Left ventricle myocardium inferior (tissue), 1 donor: ENCODE measurements at places on chromosomes 4 and X. TPM values are rescaled to one million over a fixed set of nuclear protein-coding genes. Genes with fewer than 3 reads are reported as not detected.

FGFR3 gene
- 3.5 TPM for total RNA-seq

SOWAHD gene
- 0.33 TPM for total RNA-seq

HSD17B13 gene
- 0.08 TPM for total RNA-seq

MAGEB2 gene
- not detected for total RNA-seq

TMEM185A gene
- total RNA-seq, result 42.2 TPM

GYPA gene
- total RNA-seq, result not detected

GJB1 gene
- not detected for total RNA-seq

MMRN1 gene
- 2.4 TPM for total RNA-seq

NWD2 gene
- not detected for total RNA-seq

CDX4 gene
- not detected for total RNA-seq

GRCh38 chr4:95181243-95181995, 367.4 kb downstream of the UNC5C start:
- DNase-seq, result no peak

GRCh38 chrX:5549512-5549911, 679.2 kb downstream of the NLGN4X start:
- DNase-seq, result no peak

- DNase-seq, result no peak
Observed at GRCh38 chr4:54169176-54169575, 59.9 kb upstream of the PDGFRA start.

DNA sequence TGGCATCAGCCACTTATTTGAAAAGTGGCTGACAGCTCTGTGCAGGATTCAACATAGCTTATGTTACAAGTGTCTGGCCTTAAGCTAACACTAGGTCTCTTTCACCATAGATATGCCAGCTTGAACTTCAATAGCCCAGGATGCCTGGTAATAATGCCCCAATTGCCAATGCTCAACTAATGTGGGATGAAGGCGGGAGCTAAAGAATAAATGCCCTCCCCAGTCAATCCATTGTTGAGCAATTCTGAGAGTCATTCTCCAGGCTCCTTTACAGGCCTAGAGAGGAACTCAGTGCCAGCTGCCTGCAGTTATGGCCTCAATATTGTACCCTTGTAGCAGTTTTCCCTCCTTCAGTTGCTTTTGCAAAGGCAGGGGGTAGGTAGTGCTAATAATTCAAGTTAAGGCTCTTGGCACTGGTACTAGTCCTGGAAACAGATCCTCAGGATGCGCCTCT, 460.2 kb downstream of the GABRG1 start:
- DNase-seq, result no peak

GRCh38 chr4:48035952-48036351, 19.4 kb downstream of the NIPAL1 start:
- no peak for DNase-seq

DNA sequence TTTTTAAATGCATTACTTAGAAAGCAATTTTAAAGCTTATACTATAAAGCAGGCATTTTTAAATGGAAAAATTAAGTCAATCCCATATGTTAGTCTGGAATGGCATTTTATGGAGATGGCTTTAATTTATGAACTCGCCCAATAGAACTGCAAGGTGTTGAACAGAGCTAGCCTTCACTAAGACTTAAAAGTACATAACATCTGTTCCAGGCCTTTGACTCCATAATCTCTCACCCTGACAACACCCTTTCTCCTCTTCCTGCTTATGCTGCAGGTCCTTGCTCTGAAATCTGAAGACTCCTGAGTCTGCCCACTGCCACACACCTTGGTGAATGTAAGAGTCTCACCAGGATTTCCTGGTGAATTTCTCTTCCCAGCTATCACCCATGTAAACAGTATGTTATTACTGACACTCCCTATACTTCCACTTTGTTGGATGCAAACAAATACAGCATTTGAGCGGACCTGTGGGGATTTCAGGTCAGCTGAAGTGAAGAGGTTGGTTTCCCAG, 17.7 kb upstream of the SLC39A8 start:
- no peak for DNase-seq

DNA sequence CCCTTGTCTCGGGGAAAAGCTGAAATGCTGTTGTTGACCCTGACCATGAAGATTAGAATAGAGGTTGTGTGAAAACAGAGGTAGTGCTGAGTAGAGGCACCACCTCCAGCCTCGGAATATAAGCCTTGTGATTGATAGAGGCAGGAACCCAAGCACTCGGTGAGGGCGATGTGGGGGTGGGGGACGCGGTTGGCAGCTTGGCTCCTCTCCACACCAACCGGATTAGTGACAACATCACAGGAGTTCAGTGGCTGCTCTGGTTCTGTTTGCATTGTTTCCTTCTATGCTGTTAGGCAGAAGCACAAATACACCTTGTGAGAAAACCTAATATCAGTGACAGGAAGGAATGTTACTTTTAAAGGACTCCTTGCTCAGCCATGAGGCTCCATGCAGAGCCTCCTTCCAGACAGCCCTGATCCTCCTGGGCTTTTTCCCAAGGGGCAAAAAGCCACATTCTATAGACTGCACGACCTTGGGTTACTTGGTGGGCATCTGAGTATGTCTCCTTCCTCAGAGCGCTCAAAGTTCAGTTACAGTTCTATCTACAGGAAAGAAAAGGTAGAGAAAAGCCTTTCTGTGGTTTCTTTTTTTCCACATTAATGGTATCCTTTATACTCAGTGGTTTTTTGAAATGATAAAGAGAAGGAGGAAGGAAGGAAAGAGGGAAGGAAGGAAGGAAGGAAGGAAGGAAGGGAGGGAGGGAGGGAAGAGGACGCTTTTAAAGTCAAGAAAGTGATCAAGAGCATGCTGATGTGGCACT, 150.4 kb upstream of the NOCT start:
- no peak for DNase-seq

- DNase-seq, result no peak
Observed at GRCh38 chrX:149511081-149511480, 6.0 kb upstream of the IDS start.

DNA sequence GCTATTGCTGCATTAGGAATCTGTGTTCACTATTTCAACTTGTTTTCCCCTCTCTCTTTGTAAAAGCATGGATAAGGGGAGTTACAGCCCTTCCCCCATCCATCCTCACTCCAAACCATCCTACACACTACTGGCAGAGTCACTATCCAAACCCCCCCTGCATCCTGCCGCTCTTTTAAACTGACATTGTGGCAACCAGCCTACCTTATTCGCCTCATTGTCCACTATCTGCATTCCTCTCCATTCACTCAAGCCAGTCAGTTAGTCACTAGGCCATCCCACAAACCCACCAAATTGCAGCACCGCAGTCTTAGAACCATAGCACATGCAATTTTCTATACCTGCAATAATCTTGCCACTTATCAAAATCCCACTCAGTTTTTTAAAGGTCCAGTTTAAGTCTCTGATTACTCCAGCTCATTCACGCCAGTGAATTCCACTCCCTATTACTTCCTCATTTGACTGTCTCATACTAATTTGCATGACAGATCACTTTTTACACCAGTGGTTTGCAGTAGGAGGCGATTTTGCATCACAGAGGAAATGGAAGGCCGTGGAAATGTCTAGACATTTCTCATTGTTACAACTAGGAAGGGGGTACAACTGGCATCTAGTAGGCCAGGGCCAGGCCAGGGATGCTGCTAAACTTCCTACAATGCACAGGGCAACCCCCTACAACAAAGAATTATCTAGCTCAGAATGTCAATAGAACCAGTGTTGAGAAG, 181.8 kb downstream of the HS6ST2 start:
- DNase-seq, result no peak

DNA sequence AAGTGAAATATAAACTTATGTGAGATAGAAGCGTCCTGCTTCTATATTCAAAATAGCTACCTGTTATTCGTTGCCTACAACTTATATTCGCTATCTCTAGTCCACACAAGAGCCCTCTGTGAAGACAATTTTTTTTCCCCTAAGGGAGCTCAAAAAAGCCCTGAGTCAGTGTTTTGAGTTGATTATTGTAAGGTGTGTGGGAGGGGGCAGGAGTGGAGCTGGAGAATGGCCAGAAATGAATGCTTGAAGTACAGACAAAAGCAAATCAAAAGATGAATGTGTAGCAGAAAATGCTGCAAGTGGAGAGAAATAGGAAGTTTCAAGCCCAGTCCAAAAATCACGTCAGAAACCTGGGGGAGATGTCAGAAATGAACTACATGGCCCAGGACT, 655.0 kb upstream of the LCORL start:
- no peak for DNase-seq

DNA sequence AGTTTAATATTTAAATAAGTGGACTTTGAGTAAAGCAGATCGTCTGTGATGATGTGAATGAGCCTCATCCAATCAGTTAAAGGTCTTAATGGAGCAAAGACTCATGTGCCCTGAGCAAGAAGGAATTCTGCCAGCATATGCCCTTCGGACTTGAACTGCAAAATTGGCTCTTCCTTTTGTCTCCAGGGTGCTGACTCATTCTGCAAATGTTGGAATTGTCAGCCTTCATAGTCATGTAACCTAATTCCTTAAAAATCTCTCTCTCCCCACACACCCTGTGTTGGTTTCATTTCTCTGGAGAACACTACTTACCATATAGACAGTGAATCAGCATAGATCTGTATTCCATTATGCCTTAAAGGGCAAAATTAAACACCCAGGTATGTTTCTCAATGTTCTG, 609.8 kb upstream of the GALNTL6 start:
- no peak for DNase-seq

GRCh38 chrX:27008486-27008885, 454.7 kb downstream of the PPP4R3C start:
- DNase-seq, result no peak

GRCh38 chr4:17325098-17325497, 186.8 kb downstream of the QDPR start:
- DNase-seq, result no peak

- DNase-seq, result no peak
Observed at GRCh38 chr4:81664079-81664478, 192.4 kb upstream of the RASGEF1B start.

DNA sequence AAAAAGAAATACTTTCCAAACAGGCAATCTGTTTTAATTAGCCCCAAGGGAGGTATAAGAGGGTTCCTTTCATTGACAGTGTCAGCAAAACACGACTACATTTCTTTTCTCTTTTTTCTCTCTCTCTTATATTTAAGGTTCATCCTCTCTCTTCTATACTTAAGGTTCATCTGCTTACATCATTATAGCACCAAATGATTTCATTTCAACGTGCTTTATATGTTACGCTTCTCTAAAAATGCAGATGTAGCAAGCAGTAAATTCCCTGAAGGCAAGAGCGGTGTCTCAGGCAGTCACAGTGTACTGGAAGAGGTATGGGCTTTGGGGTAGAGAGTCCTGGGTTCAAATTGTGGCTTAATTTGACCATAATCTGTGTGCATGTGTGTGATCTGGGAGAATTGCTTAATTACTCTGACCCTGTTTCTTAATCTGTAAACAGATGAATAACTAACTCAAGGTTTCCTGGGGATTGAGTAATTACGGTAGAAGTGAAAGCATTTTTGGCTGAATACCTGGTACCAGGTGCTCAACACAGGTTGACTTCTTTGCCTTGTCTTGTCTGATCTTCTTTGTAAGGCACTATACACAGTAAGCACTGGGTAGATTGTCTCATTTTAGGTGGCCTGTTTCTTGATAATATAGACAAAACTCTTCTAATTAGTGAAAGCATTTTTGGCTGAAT, 180.8 kb downstream of the SPRY1 start:
- no peak for DNase-seq
